ENCODE measurements at places on chromosomes 6 and 20.
A peak's percentile ranks its signal among the peaks of the same experiment; 100 is the strongest.

- DNase-seq: peak; percentile 47
These were observed 23.9 kb downstream of the SUN5 start for GRCh38 chr20:32980131-32980941.

DNA sequence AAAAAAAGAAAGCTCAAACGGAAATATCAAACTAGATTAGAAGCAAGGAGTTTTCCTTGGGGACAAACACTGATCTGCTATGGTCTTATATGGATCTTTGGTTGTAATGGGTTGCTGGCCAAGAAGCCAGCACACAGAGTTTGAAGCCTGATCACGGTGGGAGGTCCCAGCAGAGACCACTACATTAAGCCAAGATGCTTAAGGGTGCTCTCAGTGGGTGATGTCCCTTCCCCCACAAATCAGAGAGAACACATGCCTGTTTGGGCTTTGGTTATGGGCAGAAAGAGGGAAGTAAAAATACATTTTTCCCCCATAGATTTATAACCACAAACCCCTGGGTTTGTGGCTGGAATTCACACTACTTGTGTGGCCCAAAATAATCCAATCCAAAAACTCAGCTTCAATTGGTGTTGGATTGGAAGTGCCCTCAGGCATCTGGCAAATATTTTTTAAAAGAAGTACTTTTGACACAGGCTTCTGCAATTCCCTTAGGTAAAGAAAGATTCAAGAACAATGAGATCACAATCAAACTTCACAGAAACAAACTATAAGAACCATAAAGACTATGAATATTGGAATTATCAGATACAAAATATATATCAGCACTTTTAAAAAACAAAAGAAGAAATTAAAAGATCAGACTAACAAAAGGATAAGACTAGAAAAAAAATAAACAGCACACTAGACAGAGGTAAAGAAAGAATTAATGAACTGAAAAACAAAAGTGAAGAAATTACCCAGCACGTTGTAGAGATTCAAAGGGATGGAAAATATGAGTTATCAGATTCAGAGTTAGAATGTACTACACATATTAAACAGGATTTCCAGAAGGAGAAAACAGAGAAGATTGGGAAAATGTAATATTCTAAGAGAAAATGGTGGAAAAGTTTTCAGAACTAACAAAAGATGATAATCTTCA is 44.7 kb downstream of the ESF1 start:
- no peak for DNase-seq

GRCh38 chr6:129843573-129843972 is 17.5 kb downstream of the TMEM244 start:
- DNase-seq: no peak

GRCh38 chr20:44738813-44739477 is 6.7 kb upstream of the KCNK15 start:
- peak; percentile 71 for DNase-seq

- DNase-seq: no peak
These were observed 774.5 kb downstream of the DHX35 start for GRCh38 chr20:39736434-39737327.

GRCh38 chr6:15335916-15336315 is 90.0 kb downstream of the JARID2 start:
- DNase-seq: no peak

DNA sequence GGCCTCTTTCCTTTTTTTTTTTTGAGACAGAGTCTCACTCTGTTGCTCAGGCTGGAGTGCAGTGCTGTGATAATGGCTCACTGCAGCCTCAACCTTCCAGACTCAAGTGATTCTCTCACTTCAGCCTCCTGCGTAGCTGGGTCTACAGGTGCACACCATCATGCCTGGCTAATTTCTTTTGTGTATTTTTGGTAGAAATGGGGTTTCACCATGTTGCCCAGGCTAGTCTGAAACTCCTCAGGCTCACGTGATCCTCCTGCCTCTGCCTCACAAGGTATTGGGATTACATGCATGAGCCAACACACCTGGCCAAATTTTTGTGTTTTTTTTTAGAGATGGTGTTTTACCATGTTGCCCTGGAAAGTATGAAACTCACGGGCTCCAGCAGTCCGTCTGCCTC is 29.3 kb downstream of the SRC start:
- DNase-seq: no peak

- DNase-seq: peak; percentile 39
These were observed 764 bp downstream of the ZNF292 start for GRCh38 chr6:87155842-87156815.

GRCh38 chr6:80325742-80326141 is 219.3 kb downstream of the BCKDHB start:
- no peak for DNase-seq

DNA sequence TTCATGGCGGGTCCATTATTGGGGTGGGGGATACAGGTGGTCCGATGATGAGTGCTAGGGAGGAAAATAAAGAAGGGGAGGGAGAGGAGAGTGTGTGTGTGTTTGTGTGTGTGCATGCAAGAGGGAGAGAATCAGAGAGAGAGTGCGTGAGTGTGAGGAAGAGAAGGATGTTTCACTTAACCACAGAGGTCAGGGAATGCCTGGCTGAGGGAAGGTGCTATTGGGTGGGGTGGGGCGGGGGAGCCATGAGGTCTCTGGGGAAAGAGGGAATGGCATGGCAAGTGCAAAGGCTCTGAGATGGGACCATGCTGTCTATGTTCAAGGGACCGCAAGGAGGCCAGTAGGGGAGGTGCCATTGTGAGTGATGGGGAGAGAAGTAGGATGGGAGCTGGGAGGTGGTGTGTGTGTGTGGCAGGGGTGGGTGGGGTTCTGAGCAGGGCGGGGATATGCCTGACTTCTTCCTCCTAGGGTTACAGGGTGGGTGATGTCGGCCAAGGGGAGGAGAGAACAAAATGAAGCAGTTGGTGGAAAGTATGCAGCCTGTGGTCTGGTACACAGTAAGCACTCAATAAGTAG is 23.0 kb downstream of the CEBPB start:
- no peak for DNase-seq

DNA sequence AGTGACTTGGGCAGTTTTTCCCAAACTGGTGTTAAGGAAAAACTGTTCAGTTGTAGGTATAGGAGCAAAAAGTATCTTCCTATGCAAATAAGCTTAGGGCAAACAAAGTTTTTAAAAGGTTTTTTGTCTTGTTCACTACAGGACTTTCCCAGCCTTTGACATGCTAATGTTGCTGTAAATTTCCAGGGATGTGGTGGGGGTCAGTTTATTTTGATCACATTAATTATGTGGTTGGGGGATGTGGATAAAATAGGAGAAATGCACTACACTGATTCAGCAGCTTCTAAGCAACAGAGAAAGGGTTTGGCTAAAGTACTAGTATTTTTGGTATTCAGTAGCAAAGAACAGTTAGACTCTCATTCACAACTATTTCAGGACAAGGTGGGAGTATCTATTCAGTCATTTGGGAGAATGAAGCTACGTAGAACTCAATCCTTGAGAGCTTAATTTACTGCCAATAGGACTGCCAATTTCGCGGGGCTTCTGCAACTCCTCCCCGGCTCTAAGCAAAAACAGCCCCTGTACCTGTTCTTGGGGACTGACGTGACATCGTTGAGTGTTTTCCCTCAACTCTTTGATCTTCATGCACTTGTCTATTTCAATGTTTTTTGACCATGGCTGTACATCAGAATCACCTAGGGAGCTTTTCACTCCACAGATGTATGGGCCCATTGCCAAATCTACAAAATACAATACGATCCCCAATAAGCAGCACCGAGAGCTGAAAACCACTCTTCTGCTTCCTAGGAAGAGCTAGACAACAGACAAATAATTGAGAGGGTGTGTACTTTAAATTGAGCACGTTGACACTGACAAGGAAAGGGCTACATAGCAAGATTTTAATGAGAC is 94.8 kb upstream of the NHSL1 start:
- DNase-seq: no peak
